ENCODE measurements at places on chromosomes 1 and 21.

DNA sequence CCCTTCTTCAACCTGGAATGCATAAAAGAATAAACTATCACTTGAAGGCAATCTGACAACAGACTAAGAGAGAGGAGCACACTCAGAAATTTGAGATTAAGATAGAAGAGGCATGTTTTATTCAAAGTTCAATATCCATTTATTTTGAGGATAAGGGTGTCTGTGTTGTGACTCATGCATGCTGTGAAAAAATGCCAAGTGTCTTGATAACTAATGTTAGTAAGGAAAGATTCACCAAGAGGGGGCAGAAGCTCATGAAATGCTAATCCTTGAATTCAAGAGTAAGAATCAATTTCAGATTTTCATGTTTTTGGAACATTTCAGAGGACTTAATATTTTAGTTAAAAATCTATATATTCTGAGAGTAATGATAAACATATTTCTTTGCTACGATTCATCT is 94.0 kb downstream of the IFI44 start:
- DNase-seq, result no peak

- peak; percentile 48 for DNase-seq
These were observed 15.3 kb upstream of the TMCO2 start for GRCh38 chr1:40232444-40232843.

DNA sequence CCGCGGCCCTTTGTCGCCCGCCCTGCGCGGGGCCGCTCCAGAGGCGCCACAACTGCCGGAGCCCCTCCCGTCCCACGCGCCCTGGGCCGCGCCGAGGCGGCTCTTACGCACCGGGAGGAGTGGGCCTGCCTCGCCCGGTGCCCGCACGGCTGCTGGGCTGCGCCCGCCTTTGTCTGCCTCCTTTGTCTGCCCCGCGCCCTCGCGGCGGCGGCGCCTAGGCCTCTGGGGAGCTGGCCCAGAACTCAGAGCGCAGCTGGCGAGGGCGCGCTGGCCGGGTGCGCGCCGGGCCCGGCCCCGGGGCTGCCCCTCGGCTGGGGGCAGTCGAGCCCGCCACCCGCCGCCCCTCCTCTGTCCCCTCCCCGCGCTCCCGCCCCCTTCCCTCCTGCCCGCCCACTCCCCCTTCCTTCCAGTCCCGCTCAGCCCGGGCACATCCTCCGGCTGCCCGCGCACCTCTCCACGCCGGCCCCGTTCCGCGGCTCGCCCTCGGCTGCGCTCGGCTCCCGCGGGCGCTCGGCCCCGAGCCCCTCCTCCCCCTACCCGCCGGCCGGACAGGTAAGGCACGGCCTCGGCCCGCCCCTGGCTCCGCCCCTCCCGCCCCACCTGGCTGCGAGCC is at the start of gene DRAXIN:
DRAXIN (plus strand) TSS at position 409 of the 613 bp plus-strand sequence. CDS start 14,549 bp downstream, outside the sequence.
- no peak for DNase-seq

GRCh38 chr1:169108863-169109560 is 2.5 kb downstream of the ATP1B1 start:
- peak; percentile 26 for DNase-seq

GRCh38 chr1:27554759-27555699 is 48.9 kb downstream of the AHDC1 start:
- no peak for DNase-seq

GRCh38 chr1:86948212-86948611 is 33.8 kb downstream of the HS2ST1 start:
- DNase-seq, result no peak

DNA sequence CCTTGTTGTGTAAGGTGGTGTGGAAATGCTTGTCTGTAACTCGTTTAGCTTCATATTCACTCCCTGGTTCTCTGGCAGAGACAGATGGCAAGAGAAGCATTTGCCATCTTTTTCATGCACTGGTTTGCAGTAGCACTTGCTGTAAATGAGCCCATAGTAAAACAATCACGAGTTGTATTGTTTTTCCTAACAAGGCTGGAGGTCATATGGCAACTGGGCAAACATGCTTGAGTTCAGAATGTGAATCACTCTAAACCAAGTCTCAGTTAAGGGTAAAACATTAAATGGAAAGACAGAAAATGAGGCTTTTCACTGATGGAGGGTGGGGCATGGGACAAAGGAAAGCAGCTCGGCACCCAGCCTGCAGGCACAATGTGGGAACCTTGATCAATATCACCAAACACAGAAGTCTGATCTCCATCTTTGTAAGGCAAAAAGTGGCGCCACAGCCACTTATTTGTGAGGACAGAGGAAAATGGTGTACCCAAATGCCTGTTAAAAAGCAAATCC is 26.5 kb upstream of the LPAR3 start:
- DNase-seq, result no peak

DNA sequence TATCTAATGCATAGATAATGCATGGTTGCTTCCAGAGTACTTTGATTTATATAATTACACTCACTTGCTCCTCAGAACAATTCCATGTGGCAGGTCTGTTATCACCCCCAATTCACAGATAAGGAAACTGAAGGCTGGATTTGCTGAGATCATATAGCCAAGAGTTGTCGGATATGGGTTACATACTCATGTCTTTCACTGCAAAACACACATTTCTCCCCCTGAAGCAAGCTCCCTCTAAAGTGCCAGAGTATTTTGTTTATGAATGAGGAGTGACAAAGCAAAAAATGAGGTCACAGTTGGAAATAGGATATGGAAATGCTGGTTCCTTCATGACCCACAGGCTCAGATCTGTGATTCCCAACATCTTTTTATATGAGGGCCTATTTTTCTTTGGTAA is 134.2 kb downstream of the ROR1 start:
- DNase-seq, result no peak

DNA sequence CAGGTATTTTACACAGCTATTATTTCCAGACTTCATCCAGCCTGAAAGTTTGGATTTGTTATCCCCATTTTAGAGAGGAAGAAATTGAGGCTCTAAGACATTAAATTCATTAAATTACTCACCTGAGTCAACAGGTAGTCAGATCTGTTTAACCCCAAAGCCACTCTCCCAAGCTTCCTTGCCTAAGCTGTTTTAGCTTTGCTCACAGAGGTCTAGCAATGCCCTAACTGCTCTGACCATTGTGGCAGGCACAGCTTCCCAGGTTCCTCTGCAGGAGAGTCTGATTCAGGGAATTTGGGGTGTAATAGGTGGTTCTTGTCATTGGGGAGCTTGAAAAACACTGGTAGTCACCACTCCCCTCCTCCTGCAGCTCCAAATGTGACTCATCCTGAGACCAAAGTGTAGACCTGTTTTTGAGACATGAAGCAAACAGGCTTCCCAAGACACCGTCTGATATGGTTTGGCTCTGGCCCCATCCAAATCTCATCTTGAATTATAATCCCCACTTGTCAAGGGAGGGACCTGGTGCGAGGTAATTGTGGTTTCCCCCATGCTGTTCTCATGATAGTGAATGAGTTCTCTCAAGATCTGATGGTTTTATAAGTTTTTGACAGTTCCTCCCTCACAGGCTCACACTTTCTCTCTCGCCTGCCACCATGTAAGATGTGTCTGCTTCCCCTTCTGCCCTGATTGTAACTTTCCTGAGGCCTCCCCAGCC is 142.8 kb upstream of the DNAH14 start:
- DNase-seq, result no peak

DNA sequence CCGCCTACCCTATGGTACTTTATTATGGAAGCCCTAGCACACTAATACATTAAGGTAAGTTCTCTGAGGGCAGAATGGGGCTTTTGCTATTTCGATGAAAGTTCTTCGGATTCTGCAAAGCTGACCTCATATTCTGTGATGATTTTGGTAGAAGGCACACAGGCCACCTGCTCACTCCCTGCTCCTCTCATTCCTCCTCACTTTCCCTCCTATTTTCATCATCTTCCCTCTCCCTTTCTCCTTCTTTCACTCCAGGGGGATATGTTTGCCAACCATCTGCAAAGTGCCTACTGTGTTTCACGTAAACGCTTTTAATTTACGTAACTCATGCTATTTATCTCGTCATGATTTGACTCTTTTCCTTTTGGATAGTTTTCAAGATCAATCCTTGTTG is 45.0 kb upstream of the ETS2 start:
- DNase-seq, result no peak
